AG10803 (cell line): ENCODE measurements at places on chromosomes 5 and 9.
A peak's percentile ranks its signal among the peaks of the same experiment; 100 is the strongest.

DNA sequence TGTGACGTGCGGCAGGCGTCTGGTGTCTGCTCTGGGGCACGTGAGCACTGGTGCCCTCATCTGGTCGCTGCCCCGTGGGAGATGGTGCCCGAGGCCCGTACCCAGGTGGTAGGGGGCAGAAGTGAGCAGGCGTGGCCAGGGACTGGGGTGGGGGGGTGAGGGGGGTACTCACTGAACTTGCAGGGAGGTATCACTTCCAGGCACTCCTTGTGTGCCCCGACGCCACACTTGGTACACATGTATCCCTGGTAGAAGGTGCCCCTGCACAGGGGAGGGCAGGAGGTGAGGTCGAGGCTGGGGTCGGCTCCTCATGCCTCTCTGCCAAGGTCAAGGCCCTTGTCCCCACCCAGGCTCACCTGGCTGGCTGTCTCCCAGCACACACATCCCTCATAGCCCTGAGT lies 45.2 kb upstream of the SARDH start:
- DNase-seq, result no peak

DNA sequence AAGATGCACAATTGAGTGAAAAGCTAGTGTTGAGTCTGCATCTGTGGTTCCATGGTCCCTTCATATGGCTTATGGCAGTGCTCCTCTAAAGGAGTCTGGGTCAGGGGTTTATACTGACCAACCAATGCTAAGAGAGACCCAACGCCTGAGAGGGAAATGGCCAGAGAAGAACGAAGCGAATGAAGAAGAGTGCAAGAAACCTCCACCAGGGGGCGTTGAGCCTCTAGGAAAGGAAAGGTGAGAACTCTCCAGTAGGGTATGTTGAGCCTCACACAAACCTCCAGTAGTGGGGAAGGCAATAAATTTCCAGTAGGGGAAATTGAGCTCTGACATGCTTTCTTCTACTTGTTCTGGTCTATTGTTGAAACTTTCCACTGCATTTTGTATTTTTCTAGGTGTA lies 470.6 kb downstream of the PRDM9 start:
- DNase-seq, result no peak

GRCh38 chr9:73402081-73403028 lies 250.7 kb downstream of the ANXA1 start:
- no peak for DNase-seq

- peak; percentile 42 for DNase-seq
Observed at GRCh38 chr9:98083061-98083501, 26.5 kb downstream of the NANS start.

DNA sequence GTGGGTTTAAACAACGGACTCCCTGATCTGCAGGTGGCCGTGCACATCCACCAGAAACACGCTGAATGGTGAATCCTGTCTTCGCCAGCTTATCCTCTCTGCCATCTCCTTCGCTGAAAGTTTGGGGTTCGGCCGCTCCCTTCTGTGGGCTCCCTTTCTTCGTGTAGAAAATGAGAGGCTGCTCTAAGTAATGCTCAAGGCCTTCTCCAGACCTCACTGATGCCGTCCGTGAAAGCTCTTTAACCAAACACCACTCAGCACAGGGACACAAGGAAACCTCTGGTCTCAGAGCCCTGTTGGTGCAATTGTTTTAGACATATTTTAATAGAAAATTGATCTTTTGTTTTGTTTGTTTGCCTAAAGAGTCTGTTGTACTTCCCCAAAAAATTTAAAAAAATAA lies 596.5 kb downstream of the IRX1 start:
- no peak for DNase-seq

DNA sequence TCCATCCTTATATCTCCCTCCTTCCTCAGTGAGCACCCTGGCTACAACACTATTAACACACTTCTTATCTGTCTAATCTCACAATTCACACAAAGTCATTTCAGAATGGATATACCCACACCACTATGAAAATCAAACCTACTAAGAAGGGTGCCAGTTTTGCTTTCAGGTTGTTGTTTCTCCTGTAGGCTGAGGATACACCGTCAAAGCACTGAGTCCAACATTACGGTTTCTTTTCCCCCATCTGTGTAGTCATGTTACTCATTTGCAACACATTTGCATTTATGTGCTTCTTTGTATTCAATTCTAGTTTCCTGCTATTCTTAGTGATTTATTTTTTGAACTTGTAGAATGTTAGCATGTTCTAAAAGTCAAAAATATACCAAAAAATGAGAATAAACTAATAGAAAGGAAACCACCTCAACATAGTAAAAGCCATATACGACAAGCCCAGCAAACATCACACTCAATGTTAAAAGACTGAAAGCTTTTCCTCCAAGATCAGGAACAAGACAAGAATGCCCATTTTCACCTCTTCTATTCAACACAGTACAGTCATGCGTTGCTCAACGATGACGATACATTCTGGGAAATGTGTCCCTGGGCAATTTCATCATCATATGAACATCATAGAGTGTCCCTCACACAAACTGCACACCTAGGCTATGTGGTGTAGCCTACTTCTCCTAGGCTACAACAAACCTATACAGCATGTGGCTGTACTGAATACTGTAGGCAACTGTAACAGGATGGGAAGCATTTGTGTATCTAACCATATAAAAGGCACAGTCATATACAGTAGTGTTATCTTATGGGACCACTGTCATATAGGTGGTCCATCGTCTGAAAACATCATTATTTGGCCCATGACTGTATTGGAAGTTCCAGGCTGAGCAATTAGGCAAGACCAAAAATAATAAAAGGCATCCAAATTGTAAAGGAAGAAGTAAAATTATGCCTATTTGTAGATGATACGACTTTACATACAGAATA lies 6.3 kb downstream of the ROR2 start:
- no peak for DNase-seq

GRCh38 chr9:81460693-81461092 lies 228.7 kb downstream of the TLE1 start:
- no peak for DNase-seq

DNA sequence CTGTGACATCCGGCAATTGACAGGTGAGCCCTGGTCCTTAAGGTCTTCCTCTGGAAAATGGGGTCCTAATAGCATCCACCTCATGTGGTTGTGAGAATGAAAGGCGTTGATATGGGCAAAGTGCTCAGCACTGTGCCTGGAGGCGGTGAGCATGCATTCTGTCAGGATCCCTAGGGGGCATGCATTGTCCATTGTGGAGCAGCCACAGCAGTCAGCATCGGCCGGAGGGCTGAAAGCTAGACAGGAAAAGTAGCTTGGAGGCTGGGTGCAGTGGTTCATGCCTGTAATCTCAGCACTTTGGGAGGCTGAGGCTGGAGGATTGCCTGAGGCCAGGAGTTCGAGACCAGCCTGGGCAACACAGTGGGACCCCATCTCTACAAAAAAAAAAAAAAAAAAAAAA lies 122.2 kb downstream of the LHX2 start:
- peak; percentile 53 for DNase-seq

GRCh38 chr5:132056610-132057497 lies 3.6 kb upstream of the IL3 start:
- no peak for DNase-seq

- no peak for DNase-seq
Observed at GRCh38 chr5:109089191-109089590, 320.6 kb downstream of the PJA2 start.

GRCh38 chr5:105751908-105752307 lies 1918.8 kb downstream of the EFNA5 start:
- DNase-seq, result no peak

DNA sequence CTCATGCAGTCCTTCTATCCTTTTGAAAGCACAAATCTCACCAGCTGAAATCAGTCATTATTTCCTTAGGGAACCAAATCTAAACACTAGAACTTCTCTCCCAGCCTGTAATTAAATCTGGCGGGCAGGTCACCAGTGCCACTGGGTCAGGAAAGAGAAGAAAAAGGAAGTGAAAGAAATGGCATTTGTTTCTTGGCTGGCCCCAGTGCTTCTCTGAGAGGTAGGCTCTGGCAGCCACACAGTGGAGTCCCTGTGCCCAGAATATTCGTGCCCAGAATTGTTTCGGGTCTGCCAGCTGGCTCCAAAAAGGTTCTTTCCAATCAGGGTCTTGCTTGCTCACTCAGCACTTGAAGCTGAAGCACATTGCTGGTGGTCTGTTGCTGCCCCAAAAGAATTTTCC lies 133.9 kb upstream of the MTAP start:
- no peak for DNase-seq

GRCh38 chr5:180535573-180535972 lies 41.4 kb downstream of the CNOT6 start:
- no peak for DNase-seq

GRCh38 chr5:102115736-102116135 lies 180.3 kb downstream of the SLCO4C1 start:
- DNase-seq, result no peak

GRCh38 chr9:37382161-37382981 lies 40.1 kb upstream of the GRHPR start:
- DNase-seq, result no peak

DNA sequence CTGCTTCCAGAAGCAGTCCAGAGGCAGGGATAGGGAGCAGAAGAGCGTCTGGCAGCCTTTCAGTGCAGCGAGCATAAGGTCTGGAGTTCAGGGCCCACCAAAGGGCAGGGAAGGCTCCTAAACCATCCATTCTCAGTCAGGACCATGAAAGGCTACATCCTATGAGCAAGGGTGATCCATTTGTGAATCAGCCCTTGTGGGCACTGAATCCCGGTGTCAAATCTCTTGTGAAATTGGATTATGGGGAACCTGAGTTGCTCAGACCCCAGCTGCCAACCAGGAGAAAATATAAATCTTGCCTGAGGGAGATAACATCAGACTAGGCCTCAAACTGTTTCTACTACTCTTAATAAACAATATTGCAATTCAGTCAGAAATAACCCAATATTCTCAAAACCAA lies 204.4 kb downstream of the SYK start:
- no peak for DNase-seq

GRCh38 chr9:135555203-135555602 lies 6.4 kb upstream of the PAEP start:
- no peak for DNase-seq

GRCh38 chr5:13251623-13252376 lies 692.7 kb downstream of the DNAH5 start:
- no peak for DNase-seq

DNA sequence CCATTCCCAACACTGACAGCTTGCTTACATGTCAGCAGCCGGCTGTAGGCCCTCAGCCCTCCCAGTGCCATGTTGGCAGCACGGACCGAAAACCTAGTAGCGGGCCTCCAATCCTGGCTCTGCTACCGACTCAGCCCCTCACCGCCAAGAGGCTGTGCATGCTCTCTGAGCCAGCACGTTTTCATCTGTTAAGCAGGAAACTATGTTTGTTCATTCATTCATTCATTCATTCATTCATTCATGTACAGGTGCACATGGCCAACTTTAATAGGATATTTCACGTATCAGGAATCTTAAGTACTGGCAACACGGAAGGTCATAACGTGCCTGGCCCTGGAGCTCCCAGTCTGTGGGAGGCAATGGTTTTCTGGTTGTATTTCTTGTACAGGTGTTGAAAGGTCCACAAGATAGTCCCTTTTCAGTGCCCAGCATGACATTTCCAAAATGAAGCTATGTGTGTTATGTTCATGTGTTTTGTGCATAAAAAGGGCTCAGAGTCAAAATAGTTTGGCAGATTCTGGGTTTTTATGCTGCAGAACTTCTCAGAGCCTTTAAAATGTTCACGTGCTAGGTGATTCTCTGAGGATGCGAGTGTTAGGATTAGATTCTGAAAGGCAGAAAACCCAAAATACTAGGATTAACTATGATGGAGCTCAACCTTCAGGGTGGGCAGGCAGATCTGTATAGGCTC lies 17.7 kb downstream of the SUSD3 start:
- DNase-seq, result no peak

DNA sequence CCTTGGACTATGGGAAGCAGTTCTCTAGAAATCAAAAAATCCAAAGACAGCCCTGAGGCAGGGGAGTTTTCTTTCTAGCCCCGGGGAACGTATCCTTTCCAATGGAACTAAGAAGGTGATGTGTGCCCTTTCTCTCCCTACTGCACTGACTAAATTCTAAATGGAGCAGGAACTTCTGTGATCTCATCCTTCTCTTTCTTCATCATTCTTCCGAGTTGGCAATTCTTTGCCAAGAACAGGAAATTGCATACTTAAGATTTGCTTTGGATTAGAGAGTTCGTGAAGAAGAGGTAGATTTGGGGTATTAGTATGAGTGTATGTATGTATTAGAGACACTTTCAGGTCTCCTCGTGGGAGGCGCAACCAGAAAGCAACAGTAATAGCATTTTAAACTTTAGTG lies 178.0 kb upstream of the PIK3R1 start:
- no peak for DNase-seq

GRCh38 chr5:56734091-56734694 lies 81.2 kb upstream of the MAP3K1 start:
- DNase-seq, result no peak

DNA sequence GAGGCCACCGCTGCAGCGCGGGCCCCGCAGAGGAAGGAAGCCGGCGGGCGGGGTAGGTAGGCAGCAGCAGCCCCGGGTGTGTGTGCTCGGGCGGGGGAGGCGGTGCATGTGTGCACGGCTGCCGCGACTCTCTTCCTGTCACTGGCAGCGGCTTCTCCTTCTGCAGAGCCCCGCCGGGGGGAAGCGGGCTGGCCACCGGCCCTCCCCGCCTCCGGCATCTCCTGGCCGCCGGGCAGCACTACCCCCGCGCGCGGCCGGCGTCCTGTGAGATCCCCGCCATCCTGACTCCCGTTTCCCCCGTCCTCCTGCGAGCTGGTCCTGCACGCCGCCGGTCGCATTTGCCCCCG lies 315 bp downstream of the PIK3R1 start:
- DNase-seq, result no peak

DNA sequence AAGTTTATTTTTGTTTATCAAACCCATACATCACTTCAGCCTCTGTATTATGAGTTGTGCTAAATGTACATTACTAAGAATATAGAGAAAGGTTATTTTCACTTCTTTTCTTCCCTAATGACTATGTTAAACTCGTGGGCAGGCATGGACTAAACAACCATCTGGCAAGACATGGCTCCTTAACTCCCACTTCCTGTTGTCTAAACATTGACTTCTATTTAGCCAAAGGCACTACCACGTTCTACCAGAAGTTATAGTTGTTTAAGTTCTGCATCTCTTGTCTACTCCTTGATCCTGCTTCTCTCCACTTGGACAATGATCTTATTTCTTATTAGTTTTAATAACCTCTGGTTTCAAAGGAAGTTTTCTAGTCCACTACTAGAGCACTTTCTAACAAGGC lies 136.1 kb downstream of the MACIR start:
- DNase-seq, result peak; percentile 36
